ENCODE measurements at places on chromosomes 6 and 20.

- no peak for ATAC-seq
Observed at GRCh38 chr20:18748987-18749386, 64.6 kb upstream of the SCP2D1 start.

DNA sequence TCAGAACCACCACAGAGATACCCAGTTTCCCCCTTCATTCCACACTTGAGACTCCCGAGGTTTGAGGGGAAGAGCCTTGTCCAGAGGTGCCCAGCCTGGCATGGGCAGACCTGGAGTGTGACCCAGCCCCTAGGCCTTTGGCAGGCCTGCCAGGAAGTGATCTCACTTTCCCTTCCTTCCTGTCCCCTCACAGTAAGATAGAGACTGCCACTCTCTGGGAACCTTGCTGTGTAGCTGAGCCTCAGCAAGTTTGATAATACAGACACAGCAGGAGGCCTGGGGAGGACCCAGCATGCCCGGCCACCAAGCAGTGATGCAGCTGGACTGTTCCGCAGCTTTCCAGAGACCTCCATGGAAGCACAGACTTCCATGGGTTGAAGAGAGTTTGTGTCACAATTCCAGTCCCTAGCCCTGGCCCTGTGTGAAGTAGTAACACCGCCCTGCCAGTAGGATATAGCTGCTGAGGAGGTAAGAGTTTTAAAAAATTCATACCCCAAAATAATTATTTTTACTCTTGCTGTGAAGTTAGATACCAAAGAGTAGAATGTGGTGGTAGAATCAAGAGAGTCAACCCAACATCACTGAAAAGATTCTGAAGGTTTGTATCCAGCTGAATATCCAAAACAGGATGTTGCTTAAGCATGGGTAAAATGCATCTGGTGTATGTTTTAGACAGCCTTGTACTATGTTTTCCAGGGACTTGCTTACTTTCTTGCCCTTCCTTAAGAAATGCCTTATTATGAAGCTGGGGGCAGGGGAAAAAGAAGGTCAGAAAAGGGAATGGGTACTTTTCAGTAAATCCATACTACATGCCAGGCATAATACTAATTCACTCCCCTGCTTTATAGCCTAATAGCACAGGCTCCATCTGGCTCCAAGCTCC lies 16.3 kb downstream of the PKIG start:
- ATAC-seq: peak; percentile 75

DNA sequence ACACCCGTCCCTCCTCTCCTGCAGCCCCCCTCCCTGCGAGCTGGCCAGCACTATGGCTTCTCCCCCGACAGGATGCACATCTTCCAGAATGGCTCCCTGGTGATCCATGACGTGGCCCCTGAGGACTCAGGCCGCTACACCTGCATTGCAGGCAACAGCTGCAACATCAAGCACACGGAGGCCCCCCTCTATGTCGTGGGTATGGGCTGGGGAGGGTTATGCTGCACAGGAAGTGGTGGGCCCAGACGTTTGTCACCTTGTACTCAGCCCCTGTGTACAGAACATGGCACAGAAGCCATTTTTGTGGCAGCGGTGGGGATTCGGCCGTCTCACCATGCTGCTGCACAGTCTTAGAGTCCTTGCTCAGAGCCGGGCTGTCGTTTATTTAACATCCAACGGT lies 29.0 kb upstream of the SRF start:
- no peak for ATAC-seq

GRCh38 chr6:121188356-121188755 lies 145.9 kb downstream of the TBC1D32 start:
- no peak for ATAC-seq

- ATAC-seq: no peak
Observed at GRCh38 chr20:15296422-15296821, 959.0 kb upstream of the FLRT3 start.

- no peak for ATAC-seq
Observed at GRCh38 chr6:38676236-38676973, 26.5 kb downstream of the GLO1 start.

GRCh38 chr6:43306086-43306485 lies 2.5 kb downstream of the CRIP3 start:
- no peak for ATAC-seq

- peak; percentile 35 for ATAC-seq
Observed at GRCh38 chr6:338815-339262, 46.6 kb downstream of the DUSP22 start.

DNA sequence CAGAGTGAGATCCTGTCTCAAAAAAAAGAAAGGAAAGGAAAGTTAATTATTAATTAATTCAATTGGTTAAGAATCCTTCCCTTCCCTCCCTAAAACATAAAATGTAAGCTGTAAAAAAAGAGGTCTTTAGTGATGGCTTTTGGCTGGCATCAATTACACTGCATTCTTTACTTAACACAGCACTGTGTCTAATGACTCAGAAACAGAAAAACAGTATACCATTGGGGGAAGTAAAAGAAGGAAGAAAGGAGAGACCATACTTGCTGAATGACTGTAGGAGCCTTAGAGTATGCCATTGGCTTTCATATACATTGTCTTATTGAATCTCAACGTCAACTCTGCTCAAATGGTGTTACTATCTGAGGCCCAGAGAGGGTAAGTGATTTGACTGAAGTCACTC lies 18.3 kb upstream of the CITED2 start:
- peak; percentile 59 for ATAC-seq

DNA sequence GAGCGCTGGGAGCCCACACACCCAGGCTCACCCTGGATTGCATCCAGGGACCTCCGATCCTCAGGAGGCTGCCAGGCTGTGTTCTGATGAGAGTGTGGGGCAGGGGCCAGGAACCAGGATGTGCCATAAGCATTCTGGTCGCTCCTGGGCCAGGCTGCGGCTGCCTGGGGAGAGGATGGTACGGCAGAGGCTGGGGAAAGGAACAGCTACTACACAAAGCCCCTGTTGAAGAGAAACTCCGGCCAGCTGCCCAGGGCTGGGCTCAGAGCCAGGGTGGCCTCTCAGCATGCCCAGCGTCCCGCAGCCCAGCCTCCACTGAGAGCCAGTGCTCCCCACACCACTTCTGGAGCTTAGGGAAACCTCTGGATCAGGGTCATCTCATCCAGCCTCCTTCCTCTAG lies 21.7 kb upstream of the OCSTAMP start:
- no peak for ATAC-seq

- no peak for ATAC-seq
Observed at GRCh38 chr6:47075741-47076421, 33.7 kb upstream of the ADGRF1 start.

DNA sequence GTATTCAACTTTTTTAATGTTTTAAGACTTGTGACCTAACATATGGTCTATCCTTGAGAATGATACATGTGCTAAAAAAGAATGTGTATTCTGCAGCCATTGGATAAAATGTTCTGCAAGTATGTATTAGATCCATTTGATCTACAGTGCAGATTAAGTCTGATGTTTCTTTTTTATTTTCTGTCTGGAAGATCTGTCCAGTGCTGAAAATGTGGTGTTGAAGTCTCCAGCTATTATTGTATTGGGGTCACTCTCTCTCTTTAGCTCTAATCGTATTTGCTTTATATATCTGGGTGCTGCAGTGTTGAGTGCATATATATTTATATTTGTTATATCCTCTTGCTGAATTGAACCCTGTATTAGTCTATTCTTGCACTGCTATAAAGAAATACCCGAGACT lies 44.2 kb upstream of the TRIM39 start:
- ATAC-seq: no peak

DNA sequence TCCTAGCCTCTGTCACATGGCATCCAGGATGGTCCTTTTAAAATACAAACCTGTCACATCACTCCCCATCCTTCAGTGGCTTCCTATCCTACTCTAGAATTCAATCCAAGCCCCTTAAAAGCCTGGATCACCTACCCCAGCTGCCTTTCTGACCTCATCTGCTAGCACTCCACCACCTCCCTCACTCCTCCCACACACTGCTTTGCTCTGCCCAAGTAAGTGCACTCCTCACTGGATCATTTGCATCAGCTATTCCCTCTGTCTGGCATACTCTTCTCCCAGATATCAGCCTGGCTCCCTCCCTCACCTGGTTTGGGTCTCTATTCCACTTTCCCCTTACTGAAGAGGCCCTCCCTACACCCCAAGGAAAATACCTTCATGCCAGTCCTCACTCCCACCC lies 10.5 kb downstream of the C6orf136 start:
- no peak for ATAC-seq

DNA sequence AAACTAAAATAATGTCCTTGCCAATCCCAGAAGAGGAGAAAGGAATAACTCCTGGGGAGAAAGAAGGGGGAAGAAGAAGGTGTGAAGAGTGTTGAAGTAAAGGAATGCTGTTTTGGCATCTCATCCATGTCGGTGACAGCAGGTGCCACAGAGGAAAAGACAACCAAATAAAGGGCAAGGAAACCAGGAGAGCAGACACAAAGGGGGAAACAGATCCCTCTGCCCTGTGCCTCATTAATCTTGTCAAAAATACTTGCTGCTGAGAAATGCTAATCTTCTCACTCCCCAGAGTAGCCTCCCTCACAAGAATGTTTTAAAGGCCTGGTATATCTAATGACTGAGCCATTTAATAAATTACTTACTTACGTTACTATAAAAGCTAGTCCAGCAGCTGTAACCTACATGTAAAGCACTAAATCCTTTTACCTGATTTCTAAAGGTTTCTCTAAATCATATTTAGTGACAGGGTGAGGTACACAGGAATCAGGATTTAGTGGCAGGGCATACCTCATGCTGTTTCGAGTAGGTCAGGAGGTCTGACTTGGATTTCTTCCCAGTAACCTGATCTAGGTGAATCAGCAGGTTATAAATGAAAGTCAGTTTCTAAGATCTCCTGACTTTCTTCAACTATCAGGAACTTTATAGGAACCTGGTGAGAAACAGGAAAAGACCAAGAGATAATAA lies 377.1 kb downstream of the CENPW start:
- no peak for ATAC-seq

GRCh38 chr6:21019614-21020013 lies 485.4 kb downstream of the CDKAL1 start:
- ATAC-seq: no peak

DNA sequence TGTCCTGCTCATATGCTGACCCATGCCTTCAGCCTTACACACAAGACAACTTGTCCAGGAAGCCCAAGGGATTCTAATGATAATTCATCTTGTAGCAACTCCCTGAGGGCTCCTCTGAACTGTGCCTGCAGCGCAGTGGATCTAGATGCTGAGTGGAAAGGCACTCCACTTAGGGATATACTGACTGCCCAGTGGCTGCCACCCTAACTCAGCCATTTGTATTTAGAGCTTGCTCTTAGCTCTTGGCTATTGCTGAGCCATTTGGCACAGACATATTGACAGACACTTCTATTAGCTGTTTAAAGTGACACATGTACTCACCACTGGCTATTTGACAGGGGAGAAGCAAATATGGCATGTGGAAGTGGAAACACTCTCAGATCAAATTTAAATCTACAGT lies 278.3 kb upstream of the SGK1 start:
- no peak for ATAC-seq

GRCh38 chr6:73011945-73012344 lies 213.4 kb downstream of the KHDC1L start:
- no peak for ATAC-seq

- ATAC-seq: no peak
Observed at GRCh38 chr20:62433658-62434497, 6.5 kb upstream of the RBBP8NL start.

DNA sequence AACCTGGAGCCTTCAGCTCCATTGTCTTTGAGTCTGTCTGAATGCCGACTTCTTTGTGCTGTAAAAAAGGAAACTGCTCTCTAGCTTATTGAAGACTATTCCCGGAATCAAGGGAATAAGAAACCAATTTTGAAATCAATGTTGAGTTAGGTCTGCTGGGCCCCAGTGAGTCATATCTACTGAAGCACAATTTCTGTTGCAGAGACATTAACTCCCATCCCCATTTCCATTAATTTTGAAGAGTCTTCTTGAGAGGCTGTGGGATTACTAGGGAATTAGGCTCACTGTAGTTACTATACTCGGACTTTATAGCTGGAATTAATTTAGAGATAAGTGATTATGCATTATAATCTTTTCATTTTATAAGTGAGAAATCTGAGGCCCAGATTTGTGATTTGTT lies 116.7 kb downstream of the SLC35F1 start:
- ATAC-seq: no peak

GRCh38 chr6:114452785-114453401 lies 110.1 kb upstream of the HS3ST5 start:
- no peak for ATAC-seq

DNA sequence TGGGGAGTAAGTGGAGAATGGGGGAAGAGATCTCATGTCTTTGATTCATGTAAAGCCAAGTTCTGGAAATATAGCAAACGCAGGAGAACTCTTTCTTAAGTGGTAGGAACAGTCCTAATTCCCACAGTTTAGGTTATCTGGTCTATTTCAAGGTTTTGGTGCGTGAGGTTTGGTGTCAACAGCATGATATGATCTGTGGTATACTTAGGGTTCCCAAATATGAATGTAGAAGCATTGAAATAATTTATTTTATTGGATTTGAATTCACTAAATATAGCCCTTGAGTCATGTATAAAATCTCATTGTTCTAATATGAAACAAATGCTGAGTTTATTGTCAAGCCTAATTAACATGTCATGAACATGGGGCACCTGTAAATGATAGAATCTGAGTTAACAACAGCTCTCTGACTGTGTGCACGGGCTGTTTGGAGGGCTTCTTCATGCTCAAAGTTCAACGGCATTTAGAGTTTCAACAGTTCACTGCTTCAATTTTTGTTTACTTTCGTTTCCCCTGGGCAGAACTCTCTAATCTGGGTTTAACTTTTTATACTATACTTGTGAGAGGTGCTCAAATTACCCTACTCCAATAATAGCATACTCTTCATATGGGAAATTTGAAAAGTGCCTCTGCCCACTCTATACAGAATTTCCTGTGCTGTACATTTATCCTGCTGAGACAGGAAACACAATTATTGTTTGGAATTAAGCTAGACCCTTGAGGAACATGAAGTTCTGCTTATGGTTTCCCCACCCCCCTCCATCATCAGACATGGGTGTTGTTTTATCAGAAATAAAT lies 236.3 kb upstream of the ZNF217 start:
- no peak for ATAC-seq

DNA sequence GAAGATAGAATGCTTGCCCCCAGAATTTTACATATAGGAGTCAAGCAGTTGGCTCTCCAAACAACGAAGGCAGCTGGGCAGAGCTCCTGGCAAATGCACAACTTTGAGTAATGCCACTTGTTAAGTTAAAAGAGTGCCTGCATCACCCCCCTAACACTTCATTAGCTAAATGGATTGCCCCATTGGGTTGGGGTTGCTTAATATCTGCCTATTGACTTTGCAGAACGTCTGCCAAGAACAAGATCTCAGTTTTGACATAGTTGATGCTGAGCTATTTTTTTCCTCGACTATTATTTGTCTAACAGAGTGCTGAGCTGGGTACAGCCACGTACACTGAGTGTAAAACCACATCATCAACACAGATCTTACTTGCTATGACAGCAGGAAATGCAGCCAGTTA lies 12.1 kb downstream of the ANKRD60 start:
- no peak for ATAC-seq

Measured in activated T-helper 17 cell treated with anti-CD3 and anti-CD28 coated beads, Interleukin-2, amount 50 U/mL, for 72 hours (primary cell).